ENCODE measurements at places on chromosomes 6 and 20.

DNA sequence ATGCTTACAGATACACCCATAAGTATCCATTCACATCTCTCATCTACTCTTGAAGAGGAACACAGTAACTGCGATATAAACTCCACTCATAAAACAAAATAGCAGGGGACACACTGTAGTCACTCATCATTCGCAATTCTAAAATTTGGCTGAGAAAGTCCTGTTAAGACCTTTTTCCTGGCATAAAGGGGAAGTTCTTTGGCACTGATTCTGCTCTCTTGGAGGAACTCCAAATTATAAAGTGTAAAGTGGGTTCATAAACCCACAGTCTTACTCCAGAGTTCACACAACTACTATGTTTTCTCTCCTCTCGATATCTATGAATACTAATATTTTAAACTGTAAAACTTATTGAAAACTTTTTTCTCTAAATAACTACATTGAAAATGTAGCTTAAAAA, 80.6 kb downstream of the ADGB start:
- no peak for DNase-seq

GRCh38 chr6:170225852-170226417, 64.9 kb downstream of the DLL1 start:
- DNase-seq, result no peak

GRCh38 chr6:124573953-124574352, 388.3 kb upstream of the RNF217 start:
- DNase-seq, result no peak

DNA sequence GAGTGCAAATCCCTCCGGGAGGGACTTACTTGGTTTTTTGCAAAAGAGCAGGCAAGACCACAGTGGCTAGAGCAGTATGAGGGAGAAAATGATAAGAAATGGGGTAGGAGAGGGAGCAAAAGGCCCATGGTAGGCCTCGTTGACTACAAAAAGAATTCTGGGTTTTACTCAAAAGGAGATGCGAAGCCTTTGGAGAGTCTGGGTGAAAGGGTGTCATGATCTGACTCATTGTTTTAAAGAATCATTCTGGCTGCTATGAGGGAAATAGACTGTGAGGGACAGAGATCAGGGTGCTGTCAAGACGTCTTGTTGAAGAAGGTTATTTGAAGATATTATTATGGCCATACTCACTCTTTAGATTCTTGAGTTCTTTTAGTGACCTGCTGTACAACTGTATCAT, 13.0 kb downstream of the TBC1D32 start:
- DNase-seq, result no peak

GRCh38 chr6:84428300-84428907, 201.0 kb upstream of the CEP162 start:
- no peak for DNase-seq

DNA sequence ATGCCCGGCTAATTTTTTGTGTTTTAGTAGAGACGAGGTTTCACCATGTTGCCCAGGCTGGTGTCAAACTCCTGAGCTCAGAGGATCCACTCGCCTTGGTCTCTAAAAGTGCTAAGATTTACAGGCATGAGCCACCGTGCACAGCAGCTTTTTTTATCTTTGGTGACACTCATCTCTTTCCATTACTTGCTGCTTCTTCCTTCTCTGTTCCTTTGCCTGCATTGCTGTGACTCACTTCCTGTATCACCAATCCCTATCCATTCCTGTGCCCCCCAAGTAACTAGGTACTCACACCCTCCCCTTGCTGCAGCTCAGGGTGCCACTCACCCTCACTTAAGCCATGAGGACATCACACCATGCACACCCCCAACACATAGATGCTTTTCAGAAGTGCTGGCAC, 24.6 kb downstream of the KHDC1L start:
- no peak for DNase-seq

- no peak for DNase-seq
These were observed 1011.4 kb downstream of the KIF16B start for GRCh38 chr20:15561707-15562404.

- DNase-seq, result no peak
These were observed 70.9 kb upstream of the NHSL1 start for GRCh38 chr6:138569970-138570724.

DNA sequence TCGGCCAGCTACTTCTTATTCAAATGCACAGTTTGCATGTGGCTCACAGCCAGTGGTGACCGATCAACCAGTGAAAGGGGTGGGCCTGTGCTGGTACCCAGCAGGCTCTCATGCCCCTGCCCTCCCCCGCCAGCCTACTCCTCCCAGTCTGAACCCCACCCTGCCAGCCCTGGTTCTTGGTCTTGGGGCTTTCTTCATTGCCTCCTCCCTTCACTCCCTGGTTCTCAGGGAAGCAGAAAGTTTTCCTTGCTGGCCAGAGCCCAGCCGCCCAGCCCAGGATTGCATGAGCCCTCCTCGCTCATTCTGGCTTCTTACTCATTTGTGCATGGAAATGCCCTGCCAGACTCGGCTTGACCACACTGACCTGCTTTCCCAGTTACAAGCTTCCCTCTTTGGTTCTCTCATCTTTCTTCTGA, 40.8 kb downstream of the KCNK17 start:
- DNase-seq, result no peak

DNA sequence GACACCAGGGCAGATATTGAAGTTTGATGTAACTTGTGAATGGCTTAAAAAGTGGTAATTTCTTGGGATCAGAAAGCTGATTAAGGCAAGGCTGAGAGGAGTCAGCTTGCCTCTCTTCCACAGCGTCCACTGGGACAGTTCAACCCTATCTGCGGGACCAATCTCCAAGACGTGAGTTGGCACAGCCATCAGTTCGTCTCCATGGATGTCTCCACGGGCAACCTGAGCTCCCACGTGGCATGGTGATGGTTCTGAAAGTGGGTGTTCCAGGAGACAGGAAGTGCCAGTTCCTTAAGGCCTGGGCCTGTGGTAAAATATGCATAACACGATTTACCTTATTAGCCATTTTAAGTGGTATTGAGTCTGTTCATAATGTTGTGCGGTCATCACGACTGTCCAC, 67.9 kb upstream of the BHLHE23 start:
- DNase-seq, result no peak

- DNase-seq, result no peak
These were observed 19.2 kb upstream of the TBC1D22B start for GRCh38 chr6:37238381-37238780.

GRCh38 chr6:142892254-142893021, 52.5 kb downstream of the HIVEP2 start:
- DNase-seq, result no peak

DNA sequence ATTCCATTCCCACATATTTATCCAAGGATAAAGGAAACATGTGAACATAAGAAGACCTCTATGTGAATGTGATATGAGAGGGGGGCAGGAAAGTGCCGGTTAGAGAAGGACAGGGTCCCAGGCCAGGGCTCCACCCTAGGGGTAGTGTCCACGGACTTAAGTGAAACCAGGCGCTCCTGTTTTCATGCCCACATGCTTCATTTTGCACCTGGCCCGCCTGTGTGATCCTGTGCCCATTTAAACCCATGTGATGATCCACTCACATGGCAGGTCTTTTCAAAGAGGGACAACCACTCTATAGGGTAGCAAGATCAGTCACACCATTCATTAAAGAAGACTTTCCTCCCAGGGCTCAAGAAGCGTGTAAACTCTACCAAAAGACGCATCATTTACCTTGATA, 865.3 kb upstream of the GJE1 start:
- no peak for DNase-seq

DNA sequence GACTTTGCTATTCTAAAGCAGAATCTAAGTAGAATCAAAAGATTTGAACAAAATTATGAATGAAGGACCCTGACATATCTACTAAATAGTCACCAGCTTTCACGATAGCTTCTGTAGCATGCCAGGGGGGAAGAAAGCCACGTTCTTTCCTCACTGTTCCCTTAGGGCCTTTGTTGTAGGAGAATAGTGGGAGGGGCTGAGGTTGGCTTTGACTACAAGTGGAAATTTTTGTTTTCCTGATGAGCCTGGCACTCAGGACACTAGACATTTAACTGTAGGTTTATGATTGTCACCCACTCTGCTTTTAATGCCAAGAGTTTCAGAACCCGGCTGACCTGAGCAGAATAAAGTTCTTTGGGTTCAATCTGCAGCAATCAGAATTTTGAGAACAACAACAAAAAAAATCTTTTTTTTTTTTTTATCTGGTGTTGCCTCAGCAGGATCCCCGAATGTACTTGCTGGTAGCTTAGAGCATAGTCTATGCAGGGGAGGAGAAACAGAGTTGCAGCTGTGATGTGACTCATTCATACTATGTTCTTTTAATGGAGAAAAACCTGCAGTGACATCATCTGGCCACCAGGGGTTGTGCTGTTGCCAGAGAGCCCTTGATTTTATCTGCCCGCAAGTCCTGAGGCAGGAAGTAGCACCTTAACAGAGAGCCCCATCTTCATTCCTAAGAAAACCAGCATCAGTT, 38.5 kb downstream of the TPD52L1 start:
- peak; percentile 72 for DNase-seq

- DNase-seq, result no peak
These were observed 215.0 kb upstream of the HSF2 start for GRCh38 chr6:122184401-122184827.

GRCh38 chr20:63941282-63942081, 14.7 kb downstream of the UCKL1 start:
- no peak for DNase-seq

GRCh38 chr20:11907621-11908020, 10.1 kb upstream of the BTBD3 start:
- DNase-seq, result no peak

GRCh38 chr6:41200296-41200900, 551 bp downstream of the TREML2 start:
- DNase-seq, result peak; percentile 9

GRCh38 chr6:108953681-108954080, 105.5 kb downstream of the ARMC2 start:
- no peak for DNase-seq

DNA sequence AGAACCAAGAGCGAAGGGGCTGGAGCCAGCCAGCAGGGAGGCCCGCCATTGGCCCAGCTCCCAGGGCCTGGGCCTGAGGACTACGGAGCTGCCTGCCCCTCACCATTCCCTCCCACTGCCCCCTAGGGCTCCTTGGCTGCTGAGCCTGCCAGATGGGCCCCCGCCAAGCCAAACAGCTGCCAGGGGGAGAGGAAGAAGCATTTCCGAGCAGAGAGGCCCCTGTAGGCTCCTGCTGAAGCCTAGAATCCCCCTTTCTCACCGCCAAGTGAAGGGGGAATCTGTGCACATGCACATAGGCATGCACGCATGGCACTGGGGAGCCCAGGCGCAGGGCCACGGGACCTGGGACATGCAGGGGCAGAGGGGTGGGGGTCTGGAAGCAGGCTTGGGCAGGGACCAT, 28.5 kb upstream of the MRPS18A start:
- no peak for DNase-seq

DNA sequence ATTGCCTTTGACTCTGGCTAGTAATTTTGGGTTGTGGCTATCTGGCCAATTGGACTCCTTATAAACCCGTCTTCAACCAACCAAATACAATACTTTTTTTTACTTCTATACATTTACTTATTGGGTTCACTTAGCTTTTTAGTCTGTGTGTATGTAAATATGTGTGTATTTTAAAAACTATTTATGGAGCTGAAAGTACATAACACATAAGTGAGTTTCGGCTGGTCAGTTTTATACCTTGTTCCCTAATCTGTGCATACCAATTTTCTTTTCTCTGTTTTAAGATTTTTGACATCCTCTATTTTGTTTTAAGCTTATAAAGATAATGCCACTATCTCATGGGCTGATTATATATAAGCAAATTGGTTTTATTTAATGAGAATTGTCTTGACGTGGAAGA, 129.5 kb downstream of the LRRC1 start:
- DNase-seq, result no peak

DNA sequence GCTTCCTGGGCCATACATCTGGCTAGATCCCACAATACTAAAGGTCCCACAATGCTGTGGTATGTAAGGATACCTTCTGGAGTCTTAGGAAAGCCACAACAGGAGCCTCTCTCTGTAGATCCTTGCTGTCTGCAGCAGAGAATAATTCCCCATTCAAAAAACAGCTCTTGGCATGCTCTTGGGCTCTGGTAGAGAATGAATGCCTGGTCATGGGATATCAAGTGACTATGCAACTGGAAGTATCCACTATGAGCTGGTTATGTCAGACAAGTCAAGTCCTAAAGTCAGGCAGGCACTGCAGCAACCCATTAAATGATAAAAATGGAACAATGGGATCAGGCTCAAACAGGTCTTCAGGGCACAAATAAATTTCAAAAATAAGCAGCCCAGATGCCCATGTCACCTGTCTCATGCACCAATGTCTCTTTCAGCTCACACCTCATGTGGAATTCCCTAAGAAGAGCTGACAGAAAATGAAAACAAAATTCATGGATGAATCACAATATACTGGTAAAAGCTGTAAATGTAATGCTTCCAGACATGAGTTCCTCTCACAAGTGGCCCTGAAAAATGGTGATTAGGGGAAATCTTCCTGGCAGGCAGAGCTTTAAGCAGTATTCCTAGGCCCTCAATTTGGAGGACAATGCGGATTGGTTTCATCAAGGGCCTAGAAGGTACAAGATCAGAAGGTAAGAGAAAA, 4.3 kb downstream of the AK9 start:
- DNase-seq, result no peak

GRCh38 chr6:121780325-121781321, 345.2 kb downstream of the GJA1 start:
- DNase-seq, result peak; percentile 97

DNA sequence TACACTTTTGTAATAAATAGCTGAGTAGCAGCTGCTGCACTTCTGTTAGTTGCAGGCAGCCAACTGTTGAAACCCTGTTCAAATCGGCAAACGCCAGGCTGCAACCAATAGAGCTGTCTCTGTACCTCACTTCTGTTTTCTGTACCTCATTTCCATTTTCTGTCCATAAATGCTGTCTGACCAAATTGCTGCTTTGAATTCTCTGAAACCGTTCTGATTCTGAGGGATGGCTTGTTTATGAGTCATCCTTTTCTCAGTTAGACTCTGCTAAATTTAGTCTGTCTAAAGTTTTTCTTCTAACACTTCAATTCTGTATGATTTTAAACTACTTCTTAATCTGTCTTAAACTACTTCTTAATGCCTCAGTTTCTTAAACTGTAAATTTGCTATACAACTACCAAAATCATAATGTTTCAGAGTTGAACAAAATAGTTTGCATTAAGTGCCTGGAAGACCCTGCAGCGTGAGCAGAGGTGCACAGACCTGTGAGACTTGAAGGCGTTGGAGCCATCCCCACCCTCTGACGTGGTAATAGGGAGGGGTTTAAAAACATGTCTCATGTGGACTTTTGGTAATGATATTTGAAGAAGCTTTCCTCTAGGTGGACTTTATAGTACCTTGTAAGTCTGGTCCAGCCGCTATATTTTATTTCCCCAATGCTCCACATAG, 9.6 kb downstream of the BTNL2 start:
- no peak for DNase-seq

- DNase-seq, result peak; percentile 51
These were observed 20.5 kb upstream of the CDKN1A start for GRCh38 chr6:36657942-36658544.

DNA sequence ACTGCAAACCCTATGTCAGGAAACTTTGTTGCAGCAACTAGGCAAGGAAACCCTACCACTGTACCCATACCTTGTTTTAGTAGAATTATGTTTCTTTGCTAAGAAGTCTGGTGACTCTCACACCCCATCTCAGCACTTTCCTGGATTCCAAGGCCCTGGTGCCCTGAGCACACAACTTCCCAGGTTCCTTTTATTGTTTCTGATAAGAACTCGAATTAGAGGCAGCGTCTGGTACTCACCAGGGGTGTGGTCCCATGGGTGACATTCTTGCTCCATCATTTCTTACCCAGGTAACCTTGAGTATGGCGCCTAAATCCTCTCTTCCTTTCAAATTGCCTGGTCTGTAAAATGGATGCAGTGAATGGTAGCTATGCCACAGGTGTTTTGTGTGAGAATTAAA, 34.1 kb downstream of the MYB start:
- no peak for DNase-seq

All from skeletal muscle cell (primary cell).